Hematopoietic multipotent progenitor cell (in vitro differentiated cells): ENCODE measurements at places on chromosomes 13 and 19. TPM values are rescaled to one million over a fixed set of nuclear protein-coding genes. Genes with fewer than 3 reads are reported as not detected.

The SYNGR4 gene
- not detected for total RNA-seq

The ERFL gene
- total RNA-seq = under 0.01 TPM

The DAND5 gene
- total RNA-seq = under 0.01 TPM

The CYP4F2 gene
- total RNA-seq = 1.3 TPM

- DNase-seq = no peak
Measured at GRCh38 chr19:11196406-11197287, 698 bp downstream of the KANK2 start.

DNA sequence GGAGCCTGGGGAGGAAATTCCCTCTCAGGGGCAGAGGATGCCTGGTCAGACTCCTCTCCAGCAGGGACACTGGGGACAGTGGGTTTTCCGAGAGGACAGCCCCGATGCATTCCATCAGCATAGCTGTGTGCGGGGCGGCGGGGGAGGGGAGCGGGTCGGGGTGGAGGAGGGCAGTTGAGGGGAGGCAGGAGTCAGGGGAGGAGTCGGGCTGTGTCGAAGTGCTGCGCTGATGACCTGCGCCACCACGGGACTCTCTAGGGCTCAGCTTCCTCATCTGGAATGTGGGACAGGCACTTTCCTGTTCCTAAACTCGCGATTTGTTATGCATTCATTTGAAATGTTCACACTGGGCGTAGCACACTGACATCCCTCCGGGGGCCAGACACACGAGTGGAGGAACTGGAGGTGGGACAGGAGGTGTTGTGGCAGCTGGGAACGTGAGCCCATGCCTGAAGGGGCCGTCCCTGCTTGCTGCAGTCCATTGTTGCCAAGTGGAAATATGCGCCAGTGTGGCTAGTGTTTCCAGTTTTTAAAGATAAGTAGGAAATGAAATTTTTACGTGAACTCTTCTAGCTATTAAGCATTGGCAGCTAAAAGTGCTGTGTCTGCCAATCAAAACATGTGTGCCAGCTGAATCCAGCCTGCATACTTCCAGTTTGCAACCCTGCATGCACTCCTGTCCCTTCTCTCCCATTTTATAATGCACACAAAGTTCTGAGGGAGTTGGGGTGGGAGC is 43.3 kb downstream of the FLT1 start:
- no peak for DNase-seq

GRCh38 chr19:42553292-42554045 is 25.2 kb upstream of the CEACAM1 start:
- no peak for DNase-seq

DNA sequence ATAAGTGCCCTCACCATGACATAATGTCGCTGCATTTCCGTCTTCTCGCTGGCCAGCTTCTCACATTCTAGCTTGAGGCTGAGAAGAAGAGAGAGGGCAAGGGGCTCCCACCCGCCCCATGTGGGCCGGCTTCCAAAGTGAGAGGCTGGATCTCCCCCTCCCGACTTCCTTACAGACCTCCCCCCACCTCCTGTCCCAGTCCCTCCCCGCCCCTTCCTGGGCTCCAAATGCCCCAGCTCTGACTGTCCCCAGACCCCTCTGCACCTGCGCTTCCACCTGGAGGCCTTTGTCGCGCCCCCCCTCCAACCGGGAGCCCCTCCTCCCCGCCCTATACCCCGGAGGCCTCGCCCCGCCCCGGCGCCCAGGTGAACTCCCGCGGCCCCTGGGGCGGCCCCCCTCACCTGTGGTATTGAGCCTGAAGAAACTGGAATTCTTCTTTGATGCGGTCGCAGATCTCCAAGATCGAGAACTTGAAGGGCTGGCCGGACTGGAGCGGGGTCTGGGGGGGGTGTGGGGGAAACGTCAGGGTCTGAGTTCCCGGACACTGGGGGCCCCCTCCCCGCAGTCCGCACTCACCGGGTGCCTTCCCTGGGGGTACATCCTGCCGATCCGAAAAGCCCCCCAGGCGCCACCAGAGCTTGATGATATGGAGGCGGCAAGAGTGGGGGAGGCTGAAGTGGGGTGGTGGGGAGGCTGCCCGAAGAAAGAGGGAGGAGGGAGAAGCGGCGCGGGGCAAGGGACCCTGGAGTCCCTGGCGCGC is 595 bp downstream of the TLE2 start:
- DNase-seq = no peak

DNA sequence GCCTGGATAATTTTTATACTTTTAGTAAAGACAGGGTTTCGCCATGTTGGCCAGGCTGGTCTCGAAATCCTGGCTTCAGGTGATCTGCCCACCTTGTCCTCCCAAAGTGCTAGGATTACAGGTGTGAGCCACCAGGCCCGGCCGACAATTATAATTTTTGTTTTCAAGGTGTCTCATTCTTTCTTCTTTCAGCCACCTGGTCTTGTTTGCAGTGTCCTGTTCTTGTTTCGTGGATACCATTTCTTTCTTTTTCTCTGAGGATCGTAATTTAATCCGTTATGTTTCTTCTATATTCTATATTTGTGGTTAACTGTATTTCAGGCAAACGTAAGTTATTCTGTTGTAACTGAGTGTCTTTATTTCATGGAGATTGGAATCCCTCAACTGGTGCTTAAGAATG is 15.7 kb downstream of the TIMM13 start:
- no peak for DNase-seq

- DNase-seq = no peak
Measured at GRCh38 chr13:37665420-37665819, 66.9 kb upstream of the POSTN start.

GRCh38 chr19:12730064-12730463 is 4.4 kb downstream of the TRIR start:
- DNase-seq = no peak
